ENCODE measurements at places on chromosomes 1 and 21. TPM values are rescaled to one million over a fixed set of nuclear protein-coding genes. Genes with fewer than 3 reads are reported as not detected.

The HTR6 gene
- total RNA-seq = not detected

The GPR25 gene
- not detected for total RNA-seq

The CA14 gene
- 1.4 TPM for total RNA-seq

The GNG12 gene
- 68.4 TPM for total RNA-seq

The NSL1 gene
- total RNA-seq = 35.5 TPM

The BCAN gene
- total RNA-seq = 1.1 TPM
